ENCODE measurements at places on chromosomes 6 and 20.
A peak's percentile ranks its signal among the peaks of the same experiment; 100 is the strongest.

DNA sequence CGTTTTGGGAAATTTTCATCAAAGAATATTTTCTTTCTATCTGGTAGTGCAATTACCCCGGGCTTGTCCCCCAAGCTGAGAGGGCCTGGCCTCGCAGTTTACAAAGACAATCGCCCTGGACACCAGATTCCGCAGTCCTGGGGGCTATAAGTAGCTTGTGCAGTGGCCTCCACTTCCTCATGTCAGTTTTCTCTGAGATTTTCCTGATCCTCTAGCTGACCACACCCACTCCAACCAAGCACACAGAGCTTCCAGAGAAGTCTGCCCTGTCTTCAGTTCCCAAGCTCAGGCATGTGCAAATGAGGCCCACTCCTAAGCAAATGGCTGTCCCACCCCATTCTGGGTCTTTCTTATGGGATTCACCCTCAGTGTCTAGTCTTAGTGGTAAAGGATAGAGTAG, 245.3 kb downstream of the MAFB start:
- no peak for DNase-seq

GRCh38 chr20:40563296-40563950, 125.6 kb downstream of the MAFB start:
- DNase-seq = peak; percentile 71

DNA sequence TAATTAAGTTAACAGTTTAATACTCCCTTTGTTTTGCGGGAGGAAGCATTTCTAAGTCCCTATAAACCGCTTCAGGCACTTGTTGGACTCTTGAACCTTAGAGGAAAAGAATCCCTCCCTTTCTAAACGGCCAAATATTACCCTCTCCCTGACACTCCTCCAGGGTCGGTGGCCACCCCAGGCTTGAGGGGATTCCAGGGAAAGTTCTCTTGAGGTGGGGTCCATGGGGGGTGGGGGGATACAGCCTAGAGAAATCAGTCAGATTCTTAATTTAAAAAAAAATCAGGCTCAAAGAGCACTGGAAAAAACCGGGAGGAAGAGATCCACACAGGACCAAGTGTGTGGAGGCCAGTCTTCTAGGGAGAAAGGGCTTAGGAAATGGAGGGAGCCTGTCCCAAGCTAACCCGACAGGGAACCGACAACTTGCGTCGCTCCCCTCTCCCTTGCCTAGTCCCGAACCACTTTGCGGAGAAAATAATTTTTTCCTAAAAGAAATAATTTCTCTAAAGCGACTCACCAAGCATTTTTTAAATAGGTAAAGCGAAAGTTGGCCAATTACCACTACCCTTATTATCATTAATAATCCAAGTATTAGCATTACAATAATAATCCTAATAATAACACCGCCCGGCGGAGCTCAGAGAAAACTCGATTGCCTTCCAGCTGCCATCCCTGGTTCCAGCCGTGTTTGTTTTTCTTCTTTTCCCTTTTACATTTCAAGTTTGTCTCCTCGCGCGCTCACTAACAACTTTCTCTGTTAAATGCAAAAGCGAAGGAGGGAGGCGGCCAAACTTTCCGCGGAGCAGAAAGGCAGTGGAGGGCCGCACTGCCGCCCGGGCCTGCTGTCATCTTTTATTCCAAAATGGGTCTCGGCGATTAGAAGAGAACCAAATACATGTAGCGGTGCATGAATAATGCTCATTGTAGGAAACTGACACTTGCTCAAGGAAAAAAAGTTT, 4.8 kb downstream of the NR2E1 start:
- no peak for DNase-seq

GRCh38 chr6:7866526-7866925, 44.1 kb downstream of the TXNDC5 start:
- no peak for DNase-seq

DNA sequence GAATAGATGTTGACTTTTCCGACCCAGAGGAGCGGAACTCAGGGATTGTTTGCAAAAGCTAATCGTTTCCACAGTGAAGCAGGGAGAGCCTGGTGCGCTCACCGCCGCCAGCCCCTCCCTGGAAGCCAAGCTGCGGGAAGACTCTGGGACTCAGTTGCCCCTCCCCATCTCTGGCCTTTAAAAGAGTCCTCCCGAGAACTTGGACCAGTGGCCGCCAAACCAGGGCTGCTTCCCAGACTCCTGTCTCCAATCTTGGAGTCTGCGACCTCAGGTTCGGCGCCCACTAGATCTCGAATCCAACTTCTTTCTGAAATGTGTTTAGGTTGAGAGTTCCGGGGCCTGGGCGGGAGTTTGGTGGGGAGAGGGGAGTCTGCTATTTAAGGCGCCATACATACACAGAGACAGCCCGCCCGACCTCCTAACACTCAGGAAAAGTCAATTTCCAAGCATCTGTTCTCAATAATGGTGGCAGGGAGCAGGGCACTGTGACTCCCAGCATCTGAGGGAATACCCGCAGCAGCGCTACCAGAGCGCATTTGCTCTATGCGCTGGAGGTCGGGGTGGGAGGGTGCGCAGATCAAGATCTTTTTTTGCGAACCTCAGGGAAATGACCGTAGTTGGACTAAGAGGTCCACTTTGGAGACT, 800 bp upstream of the GRIK2 start:
- no peak for DNase-seq

All from stomach (tissue), 19 donors.